Stimulated activated CD4-positive, alpha-beta T cell treated with anti-CD3 and anti-CD28 coated beads, Interleukin-1b, Interleukin-23, amount 100 ng/mL, for 1 hour (primary cell): ENCODE measurements at places on chromosomes 2 and 18.

DNA sequence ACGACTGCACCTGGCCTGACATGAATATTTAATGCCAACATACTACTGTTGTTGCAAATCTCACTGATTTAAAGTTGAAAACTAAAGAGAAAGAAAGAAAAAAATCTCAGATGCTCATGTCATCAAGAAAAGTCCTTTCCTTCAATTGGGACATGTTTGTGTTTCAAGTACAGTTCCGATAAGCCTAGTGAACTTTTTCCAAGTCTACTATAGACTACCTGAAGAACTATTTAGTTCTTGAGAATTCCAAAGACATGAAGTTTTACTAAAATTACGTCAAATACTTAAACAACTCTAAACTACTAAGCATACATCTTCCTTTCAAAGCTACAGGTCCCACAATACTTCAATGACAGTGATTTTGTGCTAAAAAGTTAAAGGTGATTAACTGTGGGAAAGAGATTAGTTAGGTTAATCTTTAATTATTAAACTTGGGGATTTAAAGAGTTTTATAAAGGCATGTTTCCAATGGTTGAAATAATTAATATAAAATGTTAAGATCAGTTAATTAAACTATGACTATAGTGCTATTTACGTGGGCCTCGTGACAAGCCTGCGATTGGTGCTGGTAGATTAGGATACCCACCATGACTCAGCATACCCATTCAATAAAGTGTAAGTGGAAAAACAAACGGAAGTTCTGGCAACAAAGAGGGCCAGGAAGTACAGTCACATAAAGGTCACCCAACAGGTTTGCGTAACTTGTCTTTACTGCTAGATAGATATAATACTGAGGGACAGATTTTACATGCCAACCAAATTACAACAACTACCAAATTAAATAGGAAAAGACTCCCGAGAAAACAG, 55.5 kb downstream of the SEPTIN10 start:
- DNase-seq = no peak

DNA sequence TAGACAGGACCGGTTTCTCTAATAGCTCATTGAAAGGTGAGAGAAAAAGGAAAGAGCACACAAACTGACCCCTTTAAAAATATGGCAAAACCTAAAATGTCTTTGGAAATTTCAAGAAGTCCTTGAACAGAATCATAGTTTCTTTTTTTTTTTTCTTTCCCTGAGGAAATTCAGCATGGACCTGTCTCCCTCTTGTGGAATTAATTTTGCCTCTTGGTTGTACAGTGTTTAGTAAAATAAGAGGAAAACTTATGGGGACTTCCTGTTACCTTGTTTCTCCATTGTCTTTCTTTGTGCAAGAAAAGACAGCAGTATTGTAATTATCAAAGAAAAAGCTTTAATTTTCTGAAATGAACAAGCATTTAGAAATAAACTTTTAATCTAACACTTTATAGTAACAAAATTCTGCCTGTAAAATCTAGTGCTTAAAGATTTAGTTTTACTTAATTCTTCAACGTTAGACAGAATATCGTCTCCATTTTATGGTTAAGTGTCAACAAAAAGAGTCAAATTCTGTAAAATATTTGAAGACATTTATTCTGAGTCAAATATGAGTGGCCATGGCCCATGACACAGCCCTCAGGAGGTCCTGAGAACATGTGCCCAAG, 176.3 kb upstream of the NABP1 start:
- no peak for DNase-seq

GRCh38 chr2:120850551-120850950, 114.9 kb downstream of the GLI2 start:
- DNase-seq = no peak

DNA sequence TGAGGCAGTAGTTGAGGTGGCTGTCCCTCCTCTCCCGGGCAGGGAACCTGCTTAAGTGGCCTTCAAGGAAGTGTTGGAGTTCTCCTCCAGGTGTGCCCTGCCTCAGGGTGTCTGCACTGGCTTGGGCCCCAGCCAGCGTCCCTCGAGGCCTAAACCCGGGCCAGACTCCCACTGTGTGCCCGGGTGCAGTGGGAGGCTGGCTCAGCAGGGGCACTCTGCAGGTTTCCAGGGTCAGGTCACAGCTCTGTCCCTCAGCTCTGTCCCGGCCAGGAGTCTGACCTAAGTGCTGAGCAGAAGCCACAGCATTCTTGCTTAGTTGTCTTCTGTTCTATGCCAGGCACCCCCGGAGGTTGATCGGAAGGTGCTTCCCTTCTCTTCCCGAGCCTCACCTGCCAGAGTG, 69.0 kb upstream of the OTOS start:
- no peak for DNase-seq

GRCh38 chr18:8314124-8314523, 295.1 kb upstream of the RAB12 start:
- no peak for DNase-seq
